ENCODE measurements at places on chromosomes 3 and 15.

GRCh38 chr3:189109145-189109544 is 62.6 kb upstream of the TPRG1 start:
- DNase-seq: no peak

DNA sequence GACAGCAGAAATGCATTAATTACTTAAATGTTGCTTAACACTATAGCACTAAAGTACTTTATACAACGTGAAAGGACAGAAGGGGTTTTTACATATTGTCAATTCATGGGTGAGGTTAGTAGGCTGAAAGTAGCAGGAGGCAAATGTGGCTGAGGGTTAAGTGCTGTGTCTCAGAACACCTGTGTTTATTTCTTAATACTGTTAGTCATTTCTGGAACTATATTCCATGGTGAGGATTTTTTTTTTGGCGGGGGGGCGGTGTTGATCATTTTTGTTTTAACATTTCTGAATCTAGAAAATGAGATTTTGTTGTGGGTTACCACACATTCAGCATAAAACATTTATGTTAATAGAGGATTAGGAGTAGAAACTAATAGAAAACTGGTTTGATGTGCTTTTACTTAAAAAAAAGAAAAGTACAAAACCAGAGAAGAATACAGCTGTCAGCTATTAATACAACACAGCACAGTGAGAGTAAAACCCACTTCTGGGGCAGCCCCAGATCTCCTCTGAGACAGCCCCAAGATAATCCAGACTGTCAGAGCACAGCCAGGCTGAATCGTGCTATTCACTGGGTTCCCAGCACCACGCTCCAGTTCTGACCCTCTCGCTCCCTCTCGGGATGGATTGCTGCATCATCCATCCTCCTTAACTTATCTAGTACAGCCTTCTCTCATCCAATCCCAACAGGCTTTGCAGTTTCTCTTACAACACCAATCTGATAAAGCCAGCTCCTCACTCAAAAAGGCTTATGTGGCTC is 307.7 kb downstream of the TUSC7 start:
- no peak for DNase-seq

DNA sequence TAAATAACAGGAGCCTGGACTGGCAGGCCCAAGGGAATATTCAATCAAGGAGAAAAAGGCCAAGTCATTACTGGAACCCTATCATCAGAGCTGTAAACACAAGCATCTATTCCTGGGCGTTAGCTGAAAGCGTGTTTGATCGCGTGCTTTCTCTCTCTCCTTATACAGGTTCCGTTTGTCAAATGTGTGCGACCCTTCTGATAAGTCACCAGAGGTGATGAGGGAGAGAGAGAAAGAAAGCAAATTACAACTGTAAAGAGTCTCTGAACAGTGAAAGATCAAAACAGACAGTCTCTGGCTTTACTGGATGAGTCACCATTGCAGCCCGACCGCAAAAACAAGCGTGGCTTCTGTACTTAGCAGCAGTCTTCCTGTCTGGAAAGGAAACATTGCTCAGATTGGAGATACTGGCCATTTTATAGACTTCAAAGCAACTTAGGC is 39.5 kb upstream of the TPRG1 start:
- no peak for DNase-seq

DNA sequence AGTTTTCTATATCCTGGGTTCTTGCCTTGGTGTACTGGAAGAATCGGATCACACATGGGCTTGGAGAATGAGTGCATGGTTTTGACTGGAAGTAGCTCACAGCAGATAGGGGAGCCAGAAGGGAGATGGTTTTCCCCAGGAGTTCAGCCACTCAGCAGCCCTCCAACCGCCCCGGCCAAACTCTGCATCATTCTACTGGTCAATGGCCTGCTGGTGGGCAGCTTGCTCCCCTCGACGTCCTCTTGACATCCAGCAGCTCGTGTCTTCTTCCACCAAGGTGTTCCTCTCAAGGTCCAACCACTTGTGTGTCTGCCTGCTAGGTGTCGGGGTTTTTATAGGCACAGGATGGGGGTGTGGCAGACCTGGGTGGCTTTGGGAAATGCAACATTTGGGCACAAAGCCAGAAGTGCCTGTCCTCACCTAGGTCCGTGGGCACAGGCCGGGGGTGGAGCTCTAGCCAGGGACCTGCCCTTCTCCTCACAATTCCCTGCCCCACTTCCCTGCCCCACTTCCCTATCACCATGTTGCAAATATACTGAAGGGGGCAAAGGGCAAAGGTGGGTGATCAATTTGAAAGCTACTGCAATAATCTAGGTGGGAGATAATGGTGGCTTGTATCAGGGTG is 3.0 kb upstream of the GTPBP8 start:
- DNase-seq: no peak

DNA sequence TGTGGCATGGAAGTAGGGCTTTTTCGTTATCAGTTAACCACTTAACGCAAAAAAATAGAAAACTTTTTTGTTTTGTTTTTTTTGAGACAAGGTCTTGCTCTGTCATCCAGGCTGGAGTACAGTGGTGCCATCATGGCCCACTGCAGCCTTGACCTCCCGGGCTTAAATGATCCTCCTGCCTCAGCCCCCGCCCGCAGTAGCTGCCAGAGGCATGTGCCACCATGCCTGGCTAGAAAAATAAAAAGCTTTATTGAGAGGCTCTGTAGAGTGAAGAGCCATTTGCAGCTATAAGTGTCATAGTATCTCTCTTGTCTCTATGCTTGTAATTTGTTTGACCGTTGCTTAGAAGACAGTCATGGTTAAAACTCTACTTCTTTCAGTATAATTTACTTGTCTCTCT is 13.5 kb downstream of the PPP4R2 start:
- no peak for DNase-seq

- no peak for DNase-seq
Observed at GRCh38 chr15:94692710-94693109, 461.3 kb downstream of the MCTP2 start.

DNA sequence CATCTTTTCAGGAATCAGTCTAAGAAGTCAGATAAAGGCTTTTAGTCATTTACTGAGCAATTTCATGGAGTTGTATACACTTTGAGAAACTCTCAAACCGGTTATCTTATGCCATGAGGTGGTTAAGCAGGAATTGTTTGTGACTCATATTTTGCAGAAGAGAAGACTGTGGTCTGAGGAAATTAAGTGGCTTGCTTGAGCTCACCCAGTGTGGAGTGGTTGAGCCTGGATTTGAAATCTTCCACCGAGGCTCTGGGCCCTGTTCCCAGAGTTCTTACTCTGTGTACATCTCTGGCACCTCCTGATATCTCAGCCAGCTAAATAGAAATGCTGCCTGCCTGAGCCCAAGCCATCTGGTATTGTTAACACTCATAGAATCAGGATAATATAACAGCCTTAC is 37.8 kb upstream of the BCL6 start:
- no peak for DNase-seq

DNA sequence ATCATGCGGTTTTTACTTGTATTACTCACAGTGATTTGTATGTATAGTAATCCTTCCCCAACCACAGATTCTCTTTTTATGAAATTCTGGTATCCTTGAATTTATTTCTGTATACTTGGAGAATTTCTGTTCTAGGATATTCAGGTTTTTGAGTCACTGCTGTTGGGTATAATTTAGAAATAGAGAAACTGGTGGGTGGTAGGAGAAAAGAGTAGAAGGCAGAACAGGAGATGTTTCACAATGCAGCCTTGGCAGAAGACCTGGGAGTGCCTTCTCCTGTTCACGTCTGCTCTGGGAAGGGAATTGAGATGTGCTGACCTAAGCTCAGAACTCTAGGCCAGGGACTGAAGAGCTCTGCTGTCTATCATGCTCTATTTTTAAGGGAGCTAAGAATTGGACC is 193.6 kb downstream of the EPHB1 start:
- DNase-seq: no peak

DNA sequence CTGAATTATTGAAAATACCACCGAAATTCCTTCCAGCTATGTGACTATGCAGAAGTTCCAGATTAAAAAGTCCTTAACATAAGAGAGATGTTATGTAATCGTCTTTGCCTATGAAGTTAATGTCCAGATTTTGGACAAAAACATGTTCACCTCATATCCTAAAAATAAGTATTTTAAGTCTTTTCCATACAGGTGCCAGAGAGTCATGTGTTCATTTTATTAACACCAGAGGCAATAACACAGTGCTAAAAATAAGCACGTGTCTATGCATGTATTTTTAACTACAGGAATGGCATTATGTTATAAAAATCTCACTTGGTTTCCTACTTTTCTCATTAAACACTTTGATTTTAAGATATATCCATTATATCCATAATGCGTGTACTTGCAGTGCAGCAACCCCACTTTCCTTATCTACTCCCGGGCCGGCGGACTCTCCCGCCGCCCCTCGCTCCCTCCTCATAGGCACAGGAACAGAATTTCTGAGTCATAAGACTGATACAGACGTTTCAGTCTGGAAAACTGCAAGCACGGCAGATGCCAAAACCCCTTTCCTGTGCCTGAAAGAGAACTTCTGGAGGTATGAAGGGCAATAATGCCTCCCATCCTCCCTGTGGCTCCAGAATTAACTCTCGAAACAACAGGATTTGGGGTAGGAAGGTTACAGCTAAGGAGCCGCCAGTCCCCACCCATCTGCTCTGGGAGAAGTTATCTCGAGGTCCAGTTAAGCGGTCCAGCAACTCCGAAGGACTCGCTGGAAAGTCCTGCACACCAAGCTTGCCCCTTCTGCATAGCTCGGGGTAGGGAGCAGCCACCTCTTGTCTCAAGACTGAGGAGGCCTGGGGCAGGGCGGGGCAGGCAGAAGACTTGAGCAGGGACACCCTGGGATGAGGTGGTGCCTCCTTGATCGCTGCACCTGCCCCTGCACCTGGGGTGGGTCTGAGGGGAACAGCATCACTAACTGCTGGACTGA is 22.3 kb upstream of the PSTPIP1 start:
- DNase-seq: no peak

GRCh38 chr3:87949189-87949878 is 109.5 kb downstream of the CGGBP1 start:
- no peak for DNase-seq

DNA sequence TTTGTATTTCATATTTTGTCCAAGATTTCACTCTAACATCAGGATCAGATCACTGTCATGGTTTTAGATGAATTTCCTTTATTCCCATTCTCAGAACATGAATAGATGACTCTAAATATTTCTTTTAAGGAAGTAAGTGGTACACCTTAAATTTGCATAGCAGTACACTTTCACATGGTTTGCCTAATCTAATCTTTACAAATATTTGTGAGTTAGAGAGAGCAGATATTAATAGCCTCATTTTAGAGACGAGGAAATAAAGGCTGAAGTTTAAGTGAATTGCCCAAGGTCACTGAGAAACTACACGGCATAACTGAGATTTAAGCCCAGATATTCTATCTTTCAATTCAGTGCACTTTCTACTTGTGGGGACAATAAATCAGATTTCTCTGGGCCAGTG is 14.2 kb downstream of the TERC start:
- DNase-seq: no peak
